ENCODE measurements at places on chromosomes 7 and 10.
A peak's percentile ranks its signal among the peaks of the same experiment; 100 is the strongest.

- no peak for DNase-seq
Observed at GRCh38 chr10:7102557-7103349, 308.1 kb downstream of the SFMBT2 start.

DNA sequence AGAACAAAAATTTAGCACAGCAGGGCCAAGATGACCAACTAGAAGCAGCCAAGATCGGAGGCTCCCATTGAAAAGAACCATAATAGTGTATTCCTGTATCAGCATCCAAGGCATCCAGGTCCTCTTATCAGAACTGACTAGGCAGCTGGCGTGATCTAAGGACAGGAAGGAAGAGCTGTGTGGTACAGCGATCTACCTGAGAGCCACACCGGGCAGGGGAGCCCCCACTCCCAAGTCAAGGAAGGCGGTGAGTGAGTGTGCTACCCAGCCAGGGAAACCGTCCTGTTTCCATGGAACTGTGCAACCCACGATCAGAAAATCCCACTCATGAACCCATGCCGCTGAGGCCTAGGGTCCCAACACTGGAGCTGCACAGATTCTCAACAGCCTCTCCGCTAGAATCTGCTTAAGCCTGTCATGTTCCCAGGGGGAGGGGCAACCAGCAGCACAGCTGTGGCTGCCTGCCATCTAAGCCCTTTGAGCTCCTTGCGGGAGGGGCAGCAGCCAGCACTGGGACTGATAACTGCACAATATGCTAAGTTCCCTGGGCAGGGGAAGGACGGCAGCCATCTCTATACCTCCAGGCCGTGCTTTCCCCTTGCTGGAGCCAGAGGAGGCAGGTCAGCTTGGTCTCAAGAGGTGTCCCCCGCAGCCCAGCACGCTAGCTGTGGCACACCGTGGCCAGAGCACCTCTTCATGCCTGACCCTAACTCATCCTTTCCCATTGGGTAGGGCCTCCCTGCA, 213.0 kb upstream of the SMIM30 start:
- DNase-seq: no peak

GRCh38 chr7:44225566-44226395, 25.0 kb downstream of the YKT6 start:
- DNase-seq: no peak

DNA sequence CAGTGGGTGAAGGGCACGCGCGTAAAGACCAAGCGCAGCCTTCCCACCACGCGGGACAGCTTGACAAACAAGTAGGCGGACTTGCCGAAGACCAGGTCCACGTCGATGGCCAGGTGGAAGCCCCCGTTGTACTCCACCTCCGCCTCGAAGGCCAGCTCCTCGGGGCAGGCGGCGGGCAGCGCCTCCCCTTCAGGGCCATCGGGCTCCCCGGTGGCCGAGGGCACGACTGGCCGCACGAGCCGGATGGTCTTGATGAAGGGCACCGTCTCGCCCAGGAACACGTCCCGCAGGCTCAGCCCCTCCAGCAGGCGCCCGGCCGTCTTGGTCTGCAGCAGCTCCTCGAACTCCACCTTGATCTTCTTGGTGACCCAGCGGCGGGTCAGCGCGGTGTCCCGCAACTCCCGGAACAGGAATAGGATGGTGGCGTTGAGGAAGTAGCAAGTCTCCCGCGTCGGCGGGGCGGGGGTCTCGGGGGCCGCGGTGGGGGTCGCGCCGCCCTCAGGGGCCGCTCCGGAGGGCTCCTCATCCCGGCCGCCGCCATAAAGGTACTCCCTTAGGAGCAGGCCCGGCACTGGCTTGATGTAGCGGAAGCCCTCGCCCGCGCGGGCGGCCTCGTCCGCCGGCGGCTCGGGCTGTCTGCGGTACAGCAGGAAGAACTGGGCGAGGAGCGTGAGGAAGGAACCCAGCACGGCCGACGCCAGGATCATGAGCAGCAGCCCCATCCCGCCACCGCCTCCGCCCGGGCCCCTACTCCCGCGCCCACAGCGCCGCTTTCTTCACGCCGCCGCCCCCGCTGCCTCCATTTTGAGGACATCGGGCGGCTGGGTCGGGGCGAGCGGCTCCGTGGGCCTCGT, 507 bp downstream of the PDZD8 start:
- DNase-seq: peak; percentile 4

DNA sequence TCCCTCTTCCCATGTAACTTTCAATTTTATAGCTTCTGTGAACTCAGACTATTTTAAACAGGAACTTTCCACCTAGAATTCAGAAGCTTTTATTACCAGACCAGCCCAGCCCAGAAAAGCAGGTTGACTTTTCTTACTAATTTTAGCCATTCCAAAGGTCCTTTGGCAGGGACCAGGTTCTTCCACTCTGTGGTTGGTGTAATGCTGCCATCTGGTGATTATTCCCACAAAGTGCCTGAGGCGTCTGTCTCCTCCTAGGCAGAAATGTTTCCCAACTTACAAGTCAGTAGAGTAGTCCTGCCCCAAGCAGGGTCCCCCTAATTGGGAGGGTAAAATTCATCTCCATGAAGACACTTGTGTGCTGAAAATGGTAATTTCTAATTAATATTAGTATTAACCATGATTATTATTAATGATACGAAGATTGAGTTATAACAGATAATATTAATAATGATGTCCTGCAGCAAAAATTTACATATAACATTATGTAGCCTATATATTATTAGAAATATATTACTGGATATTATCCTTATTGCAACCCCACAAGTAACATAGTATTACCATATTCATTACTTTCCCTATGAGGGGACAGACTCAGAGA, 53.0 kb upstream of the PPP1R17 start:
- DNase-seq: no peak

- DNase-seq: no peak
Observed at GRCh38 chr10:109966961-109967738, 40.6 kb upstream of the ADD3 start.

GRCh38 chr10:128009372-128010126, 102.6 kb downstream of the PTPRE start:
- no peak for DNase-seq

DNA sequence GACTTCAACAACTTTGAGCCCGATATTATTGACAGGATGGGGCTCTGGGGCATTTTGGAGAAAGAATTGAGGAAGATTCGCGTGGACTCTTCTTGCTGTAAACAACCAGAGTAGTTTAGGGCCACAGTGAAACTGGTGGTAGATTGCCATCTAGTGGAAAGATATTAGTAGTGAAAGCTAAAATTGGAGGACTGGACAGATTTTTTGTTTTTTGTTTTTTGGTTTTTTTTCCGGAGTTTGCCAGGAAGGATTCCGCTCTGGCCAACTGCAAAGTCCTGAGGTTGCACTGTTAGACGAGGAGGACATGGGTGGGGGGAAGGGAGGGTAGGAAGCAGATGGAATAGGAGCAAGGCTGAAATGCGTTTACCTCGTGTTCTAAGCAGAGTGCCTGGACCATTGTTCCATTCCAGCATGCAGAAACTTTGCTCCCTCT, 11.7 kb downstream of the NOBOX start:
- no peak for DNase-seq

- no peak for DNase-seq
Observed at GRCh38 chr10:22659866-22660265, 54.5 kb downstream of the PIP4K2A start.

DNA sequence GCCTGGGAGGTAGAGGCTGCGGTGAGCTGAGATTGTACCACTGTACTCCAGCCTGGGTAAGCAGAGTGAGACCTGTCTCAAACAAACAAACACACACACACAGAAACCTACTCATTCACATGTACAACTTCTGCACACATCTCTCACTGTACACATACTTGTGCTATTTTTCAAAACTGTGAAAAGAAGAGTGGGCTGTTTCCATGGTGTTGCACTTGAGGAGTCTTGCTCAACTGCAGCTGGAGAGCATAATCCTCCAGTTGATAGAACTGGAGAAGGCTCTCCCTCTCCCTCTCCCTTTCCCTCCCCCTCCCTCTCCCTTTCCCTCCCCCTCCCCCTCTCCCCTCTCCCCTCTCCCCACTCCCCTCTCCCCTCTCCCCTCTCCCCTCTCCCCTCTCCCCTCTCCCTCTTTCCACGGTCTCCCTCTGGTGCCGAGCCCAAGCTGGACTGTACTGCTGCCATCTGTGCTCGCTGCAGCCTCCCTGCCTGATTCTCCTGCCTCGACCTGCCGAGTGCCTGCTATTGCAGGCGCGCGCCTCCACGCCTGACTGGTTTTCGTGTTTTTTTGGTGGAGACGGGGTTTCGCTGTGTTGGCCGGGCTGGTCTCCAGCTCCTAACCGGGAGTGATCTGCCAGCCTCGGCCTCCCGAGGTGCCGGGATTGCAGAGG, 43.7 kb upstream of the DLD start:
- DNase-seq: no peak
